ENCODE measurements at places on chromosomes 6 and 20. TPM values are rescaled to one million over a fixed set of nuclear protein-coding genes. Genes with fewer than 3 reads are reported as not detected.

Gene KCNK5
- total RNA-seq = under 0.01 TPM

Gene DLL1
- 6.1 TPM for total RNA-seq

Gene MYBL2
- 0.34 TPM for total RNA-seq

Gene MATN4
- total RNA-seq = 0.14 TPM

Gene COL20A1
- total RNA-seq = 0.07 TPM

Gene LKAAEAR1
- total RNA-seq = not detected

Gene GHRH
- total RNA-seq = not detected

Gene SLC22A23
- total RNA-seq = 69.1 TPM

Gene TBX18
- total RNA-seq = 4.1 TPM

Gene WDR27
- total RNA-seq = 31.0 TPM

Gene CD83
- 1.4 TPM for total RNA-seq

Gene SAPCD1
- total RNA-seq = not detected

Gene PNPLA1
- 0.36 TPM for total RNA-seq

Gene IPCEF1
- total RNA-seq = 1.00 TPM

Gene BANF2
- total RNA-seq = not detected

Gene SMLR1
- not detected for total RNA-seq

Gene LINC00237
- total RNA-seq = not detected

Gene EYA2
- total RNA-seq = 12.3 TPM

Gene MAP3K4
- total RNA-seq = 60.5 TPM

Gene NRN1
- not detected for total RNA-seq

Gene NOP56
- total RNA-seq = 236 TPM

Gene AGPAT4
- 4.1 TPM for total RNA-seq

Gene PROKR2
- not detected for total RNA-seq

Gene CPXM1
- total RNA-seq = not detected

Gene VSTM2L
- total RNA-seq = 1.4 TPM

Gene HLA-DMA
- total RNA-seq = 2.4 TPM

Gene C20orf204
- total RNA-seq = 0.34 TPM

Gene STXBP5
- 23.9 TPM for total RNA-seq

Gene COL12A1
- total RNA-seq = 34.9 TPM

Gene B3GAT2
- under 0.01 TPM for total RNA-seq

Gene ANKEF1
- total RNA-seq = 13.7 TPM

Gene MCCD1
- not detected for total RNA-seq

Gene PDYN
- total RNA-seq = not detected

Gene STMN3
- total RNA-seq = under 0.01 TPM

Gene RSPO3
- total RNA-seq = not detected

Gene DDO
- not detected for total RNA-seq

Gene ID4
- total RNA-seq = 13.3 TPM

Gene DACT2
- 0.34 TPM for total RNA-seq

Gene TRAPPC3L
- not detected for total RNA-seq

Gene IRF4
- total RNA-seq = under 0.01 TPM

Gene GABBR1
- 13.0 TPM for total RNA-seq

Gene TAAR5
- not detected for total RNA-seq

Gene RCAN2
- total RNA-seq = under 0.01 TPM

Gene OPN5
- not detected for total RNA-seq

Gene PLN
- not detected for total RNA-seq

Gene TDP2
- total RNA-seq = 33.2 TPM

Gene LGSN
- not detected for total RNA-seq

Gene TFAP2C
- total RNA-seq = 8.2 TPM

Gene MAFB
- total RNA-seq = 6.1 TPM
